DMS 273 treated with DMSO at 0.1 percent for 48 hours (cell line): ENCODE measurements at places on chromosomes 5 and 9.

- DNase-seq, result no peak
Measured at GRCh38 chr5:139878093-139878492, 82.5 kb downstream of the PSD2 start.

DNA sequence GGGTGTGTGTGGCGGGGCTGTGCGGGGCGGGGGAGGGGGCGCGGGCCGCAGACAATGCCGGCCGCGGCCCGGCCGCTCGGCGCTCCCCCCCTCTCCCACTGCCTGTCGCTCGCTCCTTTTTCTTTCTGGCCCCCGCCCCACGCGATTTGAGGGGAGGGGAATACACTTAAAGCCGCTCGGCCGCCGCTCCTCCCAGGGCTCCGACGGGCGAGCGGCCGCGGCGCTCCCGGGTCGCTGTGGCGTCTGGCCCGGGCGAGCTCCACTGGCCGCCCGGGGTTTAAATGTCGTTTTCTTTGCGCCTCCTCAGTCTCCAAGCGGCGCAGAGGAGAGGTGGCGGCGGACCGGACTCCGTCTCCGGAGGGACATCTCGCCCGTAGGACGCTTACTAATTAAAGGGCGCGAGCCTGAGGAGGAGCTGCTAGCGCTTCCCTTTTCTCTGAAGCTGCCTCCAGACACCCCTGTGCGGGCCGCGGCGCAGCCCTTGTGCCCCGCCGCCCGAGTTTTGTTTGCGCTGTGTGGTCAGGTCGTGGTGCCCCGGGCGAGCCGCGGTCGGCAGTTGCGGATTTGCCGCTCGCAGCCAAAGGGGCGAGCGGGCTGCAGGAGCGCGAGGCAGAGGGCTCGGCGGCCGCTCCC is 1.4 kb downstream of the ZSWIM6 start:
- no peak for DNase-seq

DNA sequence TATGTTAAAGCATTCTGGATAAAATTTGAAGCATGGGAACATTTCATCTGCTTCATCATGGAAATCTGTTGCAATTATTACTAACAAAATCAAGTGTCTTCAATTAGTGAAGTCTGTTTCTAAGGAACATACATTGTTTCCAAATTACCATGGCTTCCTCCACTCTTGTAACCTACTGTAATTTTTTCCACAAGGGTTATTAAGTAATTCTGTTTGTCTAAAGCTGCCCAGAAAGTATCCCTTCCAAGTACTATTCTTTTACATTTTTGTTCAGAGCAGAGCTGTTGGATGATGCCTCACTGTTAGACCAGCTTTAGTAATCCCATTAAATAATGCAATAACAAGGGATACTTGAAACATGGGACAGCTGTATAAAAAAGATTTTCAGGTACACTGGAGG is 483.5 kb upstream of the CD180 start:
- DNase-seq, result no peak

DNA sequence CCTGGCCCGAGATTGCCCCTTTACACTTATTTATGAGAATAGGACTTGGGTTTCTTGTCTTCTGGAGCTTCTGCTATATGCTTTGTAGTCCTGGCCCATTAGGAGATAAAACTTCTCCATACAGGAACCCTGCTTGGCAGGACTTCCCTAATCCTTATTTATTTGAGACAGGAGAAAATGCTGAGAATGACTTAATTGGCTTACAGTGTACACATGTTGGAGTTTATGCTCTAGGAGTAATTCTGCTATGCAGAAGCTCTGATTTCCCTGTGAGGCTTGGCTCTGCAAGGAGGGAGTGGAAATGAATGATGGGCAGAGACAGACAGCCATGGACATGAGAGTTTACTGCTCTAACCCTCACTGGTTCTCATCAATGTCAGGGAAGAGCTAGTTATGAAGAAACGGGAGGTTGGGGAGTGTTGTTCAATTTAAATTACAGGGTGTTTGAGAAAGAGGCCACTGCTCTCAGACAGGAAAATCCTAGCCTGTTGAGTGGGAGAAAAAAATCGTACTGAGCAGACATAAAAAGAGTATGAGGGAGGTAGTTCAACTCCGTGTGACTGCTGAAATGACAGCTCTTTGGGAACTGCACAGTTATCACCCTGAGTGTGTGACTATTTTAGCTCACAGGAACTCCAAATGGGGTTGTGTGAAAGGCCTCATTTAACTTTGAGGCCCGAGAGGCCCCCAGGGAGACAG is 37.5 kb downstream of the ACTBL2 start:
- no peak for DNase-seq

DNA sequence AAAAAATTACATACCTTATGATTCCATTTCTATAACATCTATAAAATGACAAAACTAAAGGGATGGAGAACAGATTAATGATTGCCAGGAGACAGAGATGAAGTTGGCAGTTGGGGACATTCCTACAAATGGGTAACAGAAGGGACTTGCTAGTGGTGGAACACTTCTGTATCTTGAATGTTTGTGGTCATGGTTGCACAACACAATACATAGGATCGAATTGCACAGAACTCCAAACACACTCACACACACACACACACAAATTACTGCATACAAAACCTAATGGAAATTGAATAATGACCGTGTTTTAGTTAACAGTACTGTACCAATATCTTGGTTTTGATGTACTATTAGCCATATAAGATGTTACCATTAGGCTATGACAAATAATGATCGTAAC is 330.7 kb upstream of the POU5F2 start:
- DNase-seq, result no peak

- DNase-seq, result no peak
Measured at GRCh38 chr9:121902461-121903135, 190.5 kb downstream of the TTLL11 start.

GRCh38 chr5:112866739-112867138 is 5.7 kb downstream of the SRP19 start:
- DNase-seq, result no peak

- peak; percentile 16 for DNase-seq
Measured at GRCh38 chr5:85049020-85049419, 664.3 kb upstream of the EDIL3 start.

DNA sequence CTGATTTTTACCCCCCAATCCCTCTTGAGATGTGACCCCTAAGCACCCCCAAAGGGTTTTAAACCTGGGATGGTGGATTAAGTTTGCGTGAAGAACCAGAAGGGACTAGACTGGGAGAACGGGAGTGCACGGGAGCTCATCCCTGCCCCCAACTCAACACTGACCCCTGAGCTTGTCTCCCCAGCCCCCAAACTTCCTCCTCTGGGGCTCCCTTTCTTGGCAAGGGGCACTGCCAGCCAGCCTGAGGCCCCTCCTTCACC is 5.0 kb upstream of the SET start:
- no peak for DNase-seq

GRCh38 chr5:56207537-56207936 is 25.6 kb downstream of the ANKRD55 start:
- no peak for DNase-seq
